Tibial artery (tissue), 4 donors: ENCODE measurements at places on chromosomes 4 and X.

DNA sequence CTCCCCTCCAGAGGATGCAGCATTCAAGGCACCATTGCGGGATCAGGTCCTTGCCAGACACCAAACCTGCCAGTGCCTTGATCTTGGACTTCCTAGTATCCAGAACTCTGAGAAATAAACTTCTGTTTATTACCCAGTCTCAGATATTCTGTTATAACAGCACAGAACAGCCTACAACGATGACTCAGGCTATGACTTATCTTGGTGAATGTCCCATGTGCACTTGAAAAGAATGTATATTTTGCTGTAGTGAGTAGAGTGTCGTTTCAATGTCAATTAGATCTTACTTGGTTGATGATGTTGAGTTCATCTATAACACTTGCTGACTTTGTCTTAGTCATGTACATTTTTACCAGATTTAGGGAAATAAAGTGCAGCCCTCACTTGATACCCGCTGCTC, 34.5 kb upstream of the PGRMC1 start:
- no peak overlapping the region for H3K4me3 ChIP-seq
- no peak for DNase-seq
- no peaks in the 10 kb centered on the region for H3K4me1 ChIP-seq

DNA sequence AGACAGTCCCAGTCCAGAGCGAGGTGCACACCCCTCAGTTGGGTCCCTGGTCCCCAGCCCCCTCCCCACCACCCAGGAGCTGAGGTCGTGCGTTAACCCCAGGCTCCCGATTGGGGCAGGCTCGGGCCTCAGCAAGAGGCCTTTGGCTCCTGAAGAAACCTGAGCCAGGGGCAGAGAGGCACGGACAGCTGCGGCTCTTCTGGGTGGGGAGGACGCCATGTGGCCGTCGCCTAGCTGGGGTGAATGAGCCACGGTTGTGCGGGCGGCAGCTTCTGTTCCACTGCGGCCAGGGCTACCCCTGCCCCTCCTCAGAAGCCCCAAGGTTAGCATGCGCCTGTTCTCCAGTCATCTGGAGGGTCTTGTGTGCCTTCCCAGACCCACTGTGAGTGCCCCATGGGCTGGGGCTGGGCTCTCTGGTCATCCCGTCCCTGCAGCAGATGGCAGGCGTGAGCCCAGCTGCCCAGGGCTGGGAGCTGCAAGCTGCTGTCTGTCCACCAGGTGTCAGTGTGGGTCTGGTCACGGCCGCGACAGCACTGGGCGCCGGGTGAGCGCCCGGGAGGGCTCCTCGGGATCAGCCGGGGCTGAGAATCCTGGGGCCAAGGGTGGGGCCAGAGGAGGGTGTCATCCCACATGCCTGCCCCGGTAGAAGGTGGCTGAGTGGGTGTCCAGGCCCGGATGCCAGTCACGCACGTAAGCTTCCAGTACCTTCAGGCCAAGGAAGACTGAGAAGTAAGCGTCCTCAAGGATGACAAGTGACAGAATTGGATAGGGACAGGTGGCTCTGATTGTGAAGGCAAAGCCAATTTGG, 21.9 kb downstream of the ATP2B3 start:
- peak; percentile 32 for DNase-seq
- no peaks in the 10 kb centered on the region for H3K27me3 ChIP-seq
- no peaks in the 10 kb centered on the region for H3K4me1 ChIP-seq
- no peak overlapping the region for H3K27ac ChIP-seq

GRCh38 chr4:40939856-40940255, 190.1 kb downstream of the NSUN7 start:
- peaks cover 53% of the 10 kb centered on the region for H3K4me1 ChIP-seq
- DNase-seq: no peak
- H3K36me3 ChIP-seq: peaks cover 27% of the 10 kb centered on the region
- no peaks in the 10 kb centered on the region for H3K27me3 ChIP-seq
- no peak overlapping the region for H3K4me3 ChIP-seq
- H3K27ac ChIP-seq: peak overlapping the region; percentile 68

- H3K36me3 ChIP-seq: no peaks in the 10 kb centered on the region
- no peak for DNase-seq
- H3K27me3 ChIP-seq: no peaks in the 10 kb centered on the region
- H3K27ac ChIP-seq: no peak within 1 kb of the TSS
Measured at GRCh38 chr4:83114576-83114975, at the start of gene PLAC8. TSS of gene PLAC8 (minus strand) at chr4:83114729. CDS start at chr4:83107921, 6,808 bp downstream.

- no peak overlapping the region for H3K4me3 ChIP-seq
- H3K36me3 ChIP-seq: no peaks in the 10 kb centered on the region
- H3K27ac ChIP-seq: no peak overlapping the region
- no peaks in the 10 kb centered on the region for H3K4me1 ChIP-seq
- DNase-seq: no peak
Measured at GRCh38 chrX:13885591-13885990, 68.7 kb upstream of the GPM6B start.

DNA sequence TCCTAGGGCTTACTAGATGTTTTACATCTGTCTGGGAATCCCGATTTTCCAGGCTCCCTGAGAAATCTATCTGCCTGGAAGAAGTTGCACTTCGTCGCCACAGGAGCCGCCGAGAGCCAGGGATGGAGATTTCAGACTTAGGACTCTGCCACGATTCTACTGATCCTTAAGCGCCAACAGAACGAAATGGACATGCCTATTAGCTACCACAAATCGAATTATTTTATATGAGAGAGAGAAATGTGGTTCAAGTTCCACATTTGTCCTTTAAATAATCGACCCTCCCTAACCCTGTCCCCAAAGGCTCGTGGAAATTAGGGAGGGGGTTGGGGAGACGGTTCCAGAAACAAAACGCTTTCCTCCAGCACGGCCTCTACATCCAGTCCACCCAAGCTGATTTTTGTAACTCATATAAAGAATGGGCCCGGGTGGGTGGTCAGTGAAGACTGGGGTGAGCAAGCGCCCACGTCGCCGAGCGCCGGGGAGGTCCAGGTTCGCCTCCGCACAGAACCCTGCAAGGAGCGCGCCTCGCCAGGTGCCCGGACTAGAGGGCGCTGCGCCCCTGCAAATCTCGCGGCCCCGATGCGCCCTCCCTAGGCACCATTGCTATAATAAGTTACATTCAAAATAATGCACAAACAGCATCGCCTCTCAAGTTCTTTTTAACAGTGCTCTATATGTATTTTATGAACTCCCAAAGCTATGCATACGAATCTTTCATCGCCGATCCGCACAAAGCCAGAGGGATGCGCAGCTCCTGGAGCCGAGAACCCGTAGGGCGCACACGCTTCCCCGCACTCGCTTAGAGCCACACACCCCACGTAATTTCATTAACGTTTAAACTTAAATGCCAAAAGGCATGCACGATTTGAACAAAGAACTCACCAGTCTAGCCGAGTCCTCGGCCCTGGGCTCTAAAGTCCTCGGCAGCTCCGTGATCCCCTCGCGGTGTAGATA, 2.1 kb upstream of the FAT1 start:
- peak overlapping the region; percentile 94 for H3K27ac ChIP-seq
- H3K4me1 ChIP-seq: peaks cover 9% of the 10 kb centered on the region
- H3K4me3 ChIP-seq: peak overlapping the region; percentile 91

DNA sequence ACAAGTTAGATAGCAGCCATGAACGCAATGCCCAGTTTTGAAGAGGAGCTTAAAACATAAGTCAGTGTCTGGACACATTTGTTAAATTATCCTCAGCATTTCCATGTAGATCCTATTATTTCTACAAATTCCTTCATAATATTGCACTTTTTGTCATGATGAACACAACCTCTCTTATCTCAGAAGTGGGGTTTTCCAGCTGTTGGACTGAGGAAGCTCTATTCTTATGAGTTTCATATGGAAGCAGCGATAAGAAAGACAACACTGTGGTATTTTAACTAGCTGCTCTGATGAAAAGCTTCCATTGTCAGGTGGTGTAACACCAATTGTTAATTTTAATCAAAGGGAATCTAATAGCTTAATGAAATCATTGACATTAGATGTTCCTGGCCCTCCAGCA, 308.7 kb downstream of the GBA3 start:
- no peak overlapping the region for H3K27ac ChIP-seq
- H3K36me3 ChIP-seq: no peaks in the 10 kb centered on the region
- no peaks in the 10 kb centered on the region for H3K27me3 ChIP-seq
- no peaks in the 10 kb centered on the region for H3K4me1 ChIP-seq

- no peaks in the 10 kb centered on the region for H3K27me3 ChIP-seq
- no peak overlapping the region for H3K4me3 ChIP-seq
- no peaks in the 10 kb centered on the region for H3K36me3 ChIP-seq
- H3K27ac ChIP-seq: no peak overlapping the region
- DNase-seq: peak; percentile 41
Measured at GRCh38 chrX:10190367-10190766, 33.6 kb downstream of the CLCN4 start.

GRCh38 chr4:86895692-86896488, 3.7 kb upstream of the C4orf36 start:
- H3K4me3 ChIP-seq: no peak overlapping the region
- no peak overlapping the region for H3K27ac ChIP-seq
- no peaks in the 10 kb centered on the region for H3K36me3 ChIP-seq

GRCh38 chrX:28625223-28625622, 38.0 kb downstream of the IL1RAPL1 start:
- no peaks in the 10 kb centered on the region for H3K36me3 ChIP-seq
- no peak overlapping the region for H3K4me3 ChIP-seq
- no peaks in the 10 kb centered on the region for H3K4me1 ChIP-seq

GRCh38 chrX:129318375-129318774, 204.9 kb downstream of the SMARCA1 start:
- no peak overlapping the region for H3K27ac ChIP-seq
- no peak overlapping the region for H3K4me3 ChIP-seq
- no peaks in the 10 kb centered on the region for H3K36me3 ChIP-seq
- DNase-seq: no peak
- H3K4me1 ChIP-seq: no peaks in the 10 kb centered on the region
- H3K27me3 ChIP-seq: no peaks in the 10 kb centered on the region

GRCh38 chr4:159823743-159824142, 720.9 kb downstream of the RAPGEF2 start:
- no peaks in the 10 kb centered on the region for H3K36me3 ChIP-seq
- no peak overlapping the region for H3K27ac ChIP-seq
- H3K4me3 ChIP-seq: no peak overlapping the region
- no peaks in the 10 kb centered on the region for H3K4me1 ChIP-seq
- DNase-seq: no peak

GRCh38 chr4:116362583-116362982, 722.8 kb downstream of the TRAM1L1 start:
- DNase-seq: no peak
- H3K4me1 ChIP-seq: no peaks in the 10 kb centered on the region
- no peak overlapping the region for H3K27ac ChIP-seq
- no peaks in the 10 kb centered on the region for H3K27me3 ChIP-seq
- H3K36me3 ChIP-seq: no peaks in the 10 kb centered on the region

DNA sequence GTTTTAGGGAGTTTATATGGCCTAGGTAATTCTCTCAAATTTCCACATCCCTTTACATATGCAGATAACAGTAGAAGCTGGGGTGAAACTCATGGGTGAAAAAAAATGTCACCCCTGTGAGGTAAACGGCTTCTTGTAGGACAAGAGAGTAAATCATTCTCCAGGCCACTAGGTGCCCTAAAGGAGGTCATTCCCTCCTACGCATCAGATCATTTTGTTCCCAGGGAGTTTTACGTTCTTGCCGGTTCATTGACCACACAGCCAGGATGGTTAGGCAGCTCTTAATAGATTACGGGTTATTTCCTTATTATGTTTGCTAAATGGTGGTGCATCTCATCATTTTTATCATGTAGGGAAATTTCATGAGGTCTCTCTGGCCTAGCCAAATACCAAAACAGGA, 225.8 kb upstream of the NOCT start:
- H3K36me3 ChIP-seq: no peaks in the 10 kb centered on the region
- H3K27me3 ChIP-seq: no peaks in the 10 kb centered on the region
- no peaks in the 10 kb centered on the region for H3K4me1 ChIP-seq
- H3K27ac ChIP-seq: no peak overlapping the region
- H3K4me3 ChIP-seq: no peak overlapping the region

GRCh38 chr4:139958739-139959098, 195.3 kb downstream of the MAML3 start:
- peaks cover 9% of the 10 kb centered on the region for H3K4me1 ChIP-seq
- H3K4me3 ChIP-seq: no peak overlapping the region
- H3K27ac ChIP-seq: no peak overlapping the region
- H3K27me3 ChIP-seq: no peaks in the 10 kb centered on the region
- DNase-seq: no peak
- H3K36me3 ChIP-seq: no peaks in the 10 kb centered on the region

DNA sequence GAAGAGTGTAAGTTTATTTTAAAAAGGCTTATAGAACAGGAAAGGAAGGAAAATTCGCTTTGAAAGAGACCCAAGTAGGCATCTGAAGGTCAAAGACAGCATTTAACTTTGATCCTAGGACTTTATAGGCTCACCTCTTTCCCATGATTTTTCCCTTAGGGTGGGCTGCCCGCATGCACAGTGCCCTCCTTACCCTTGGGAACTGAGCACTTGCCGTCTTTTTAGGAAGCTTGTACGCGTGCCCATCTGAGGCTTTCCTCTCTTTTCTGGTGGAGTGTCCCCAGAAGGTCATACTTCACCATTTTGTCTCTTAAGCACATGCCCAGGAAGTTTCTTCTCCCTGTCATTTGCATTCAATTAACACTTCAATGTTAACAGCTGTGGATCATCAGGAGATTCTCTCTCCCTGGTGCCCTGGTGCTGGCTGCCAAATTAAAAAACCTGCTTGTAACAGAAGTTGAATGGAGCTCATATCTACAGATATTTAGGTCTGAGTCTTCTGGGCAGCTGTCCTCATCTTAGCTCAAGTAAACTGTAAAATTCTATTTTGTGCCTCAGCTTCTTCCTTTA, 38.4 kb upstream of the IL9R start:
- H3K4me3 ChIP-seq: no peak overlapping the region
- H3K36me3 ChIP-seq: no peaks in the 10 kb centered on the region
- H3K27me3 ChIP-seq: no peaks in the 10 kb centered on the region
- no peak overlapping the region for H3K27ac ChIP-seq
- no peaks in the 10 kb centered on the region for H3K4me1 ChIP-seq
